ENCODE measurements at places on chromosomes 1 and 21. TPM values are rescaled to one million over a fixed set of nuclear protein-coding genes. Genes with fewer than 3 reads are reported as not detected.

- no peak for DNase-seq
These were observed 10.1 kb upstream of the SERTAD4 start for GRCh38 chr1:210222340-210223006.

GRCh38 chr1:184225283-184226099 is 161.3 kb upstream of the C1orf21 start:
- no peak for DNase-seq

DNA sequence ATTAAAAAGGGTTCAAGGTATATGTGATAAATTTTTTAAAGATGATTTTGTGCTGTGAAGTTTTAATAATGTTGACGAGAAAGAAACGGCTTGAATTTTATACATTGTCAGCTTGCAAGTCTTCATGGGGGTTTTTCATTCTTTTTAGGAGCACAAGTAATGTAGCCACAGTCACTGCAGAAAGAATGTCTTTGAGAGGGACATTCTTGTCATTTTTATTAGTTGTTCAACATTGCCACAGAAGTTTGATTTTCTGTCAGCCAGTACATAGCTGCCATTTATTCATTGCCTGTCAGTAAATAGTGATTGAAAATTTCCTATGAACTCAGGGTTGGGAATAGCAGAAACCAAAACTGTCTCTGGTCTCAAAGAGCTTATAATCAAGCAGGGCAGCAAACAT is 156.3 kb downstream of the DHRS3 start:
- no peak for DNase-seq

- no peak for DNase-seq
These were observed 14.1 kb downstream of the KRTCAP2 start for GRCh38 chr1:155158991-155159390.

- no peak for DNase-seq
These were observed 36.3 kb downstream of the TMEM51 start for GRCh38 chr1:15189692-15190370.

DNA sequence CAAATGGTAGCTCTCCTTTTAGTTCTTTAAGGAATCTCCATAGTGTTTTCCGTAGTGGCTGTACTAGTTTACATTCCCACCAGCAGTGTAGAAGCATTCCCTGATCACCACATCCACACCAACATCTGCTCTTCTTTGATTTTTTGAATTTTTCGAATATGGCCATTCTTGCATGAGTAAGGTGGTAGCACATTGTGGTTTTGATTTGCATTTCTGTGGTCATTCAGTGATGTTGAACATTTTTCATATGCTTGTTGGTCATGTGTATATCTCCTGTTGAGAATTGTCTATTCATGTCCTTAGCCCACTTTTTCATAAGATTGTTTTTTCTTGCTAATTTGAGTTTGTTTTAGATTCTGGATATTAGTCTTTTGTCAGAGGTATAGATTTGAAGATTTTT is 84.6 kb upstream of the B3GALT2 start:
- no peak for DNase-seq

- no peak for DNase-seq
These were observed 70.6 kb downstream of the GATAD2B start for GRCh38 chr1:153852170-153852569.

- DNase-seq = no peak
These were observed 179.2 kb upstream of the TMEM51 start for GRCh38 chr1:14974361-14974760.

- no peak for DNase-seq
These were observed 300.0 kb downstream of the RRAGC start for GRCh38 chr1:38559446-38560165.

GRCh38 chr1:186865253-186865652 is 36.5 kb downstream of the PLA2G4A start:
- no peak for DNase-seq

DNA sequence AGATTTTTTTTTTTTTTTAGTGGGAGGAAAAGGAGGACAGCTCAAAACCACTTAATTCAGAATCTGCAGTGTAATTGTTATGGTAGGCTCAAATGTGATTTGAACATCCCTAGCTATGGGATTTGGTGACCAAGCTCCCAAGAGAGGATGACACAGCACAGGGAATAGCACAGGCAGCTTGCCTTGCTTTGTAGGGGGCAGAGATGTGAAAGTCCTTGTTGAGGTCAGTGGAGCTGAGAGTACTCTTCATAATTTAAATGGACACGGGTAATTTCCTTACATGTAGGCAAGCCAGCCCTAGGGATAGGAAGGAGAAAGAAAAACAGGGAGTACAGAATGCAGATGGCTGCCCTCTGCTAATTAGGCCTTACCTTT is 3.2 kb upstream of the UCK2 start:
- no peak for DNase-seq

DNA sequence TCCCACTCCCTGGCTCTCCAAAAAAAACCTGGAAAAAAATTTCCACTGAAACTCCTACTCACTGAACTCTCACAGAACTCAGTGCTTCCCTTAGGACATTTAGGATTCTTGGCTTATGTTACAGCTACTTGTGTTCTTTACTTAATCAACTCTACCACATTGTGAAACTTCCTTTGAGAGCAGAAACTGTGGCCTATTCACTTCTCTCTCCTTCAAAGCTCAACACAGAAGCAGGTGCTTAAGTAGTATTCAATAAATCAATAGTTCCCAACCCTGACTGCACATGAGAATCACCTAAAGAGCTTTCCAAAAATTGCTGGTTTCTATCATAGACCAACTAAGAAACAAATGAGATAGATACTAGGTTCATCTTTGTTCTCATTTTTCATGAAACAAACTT is 67.9 kb upstream of the DMRTA2 start:
- no peak for DNase-seq

GRCh38 chr1:185343306-185343705 is 26.3 kb upstream of the IVNS1ABP start:
- DNase-seq = no peak

GRCh38 chr21:26499495-26499894 is 73.6 kb downstream of the CYYR1 start:
- no peak for DNase-seq

- no peak for DNase-seq
These were observed 601.7 kb downstream of the NPHP4 start for GRCh38 chr1:5390504-5390903.

- peak; percentile 91 for DNase-seq
These were observed 21.2 kb downstream of the SLC45A3 start for GRCh38 chr1:205658943-205659581.

DNA sequence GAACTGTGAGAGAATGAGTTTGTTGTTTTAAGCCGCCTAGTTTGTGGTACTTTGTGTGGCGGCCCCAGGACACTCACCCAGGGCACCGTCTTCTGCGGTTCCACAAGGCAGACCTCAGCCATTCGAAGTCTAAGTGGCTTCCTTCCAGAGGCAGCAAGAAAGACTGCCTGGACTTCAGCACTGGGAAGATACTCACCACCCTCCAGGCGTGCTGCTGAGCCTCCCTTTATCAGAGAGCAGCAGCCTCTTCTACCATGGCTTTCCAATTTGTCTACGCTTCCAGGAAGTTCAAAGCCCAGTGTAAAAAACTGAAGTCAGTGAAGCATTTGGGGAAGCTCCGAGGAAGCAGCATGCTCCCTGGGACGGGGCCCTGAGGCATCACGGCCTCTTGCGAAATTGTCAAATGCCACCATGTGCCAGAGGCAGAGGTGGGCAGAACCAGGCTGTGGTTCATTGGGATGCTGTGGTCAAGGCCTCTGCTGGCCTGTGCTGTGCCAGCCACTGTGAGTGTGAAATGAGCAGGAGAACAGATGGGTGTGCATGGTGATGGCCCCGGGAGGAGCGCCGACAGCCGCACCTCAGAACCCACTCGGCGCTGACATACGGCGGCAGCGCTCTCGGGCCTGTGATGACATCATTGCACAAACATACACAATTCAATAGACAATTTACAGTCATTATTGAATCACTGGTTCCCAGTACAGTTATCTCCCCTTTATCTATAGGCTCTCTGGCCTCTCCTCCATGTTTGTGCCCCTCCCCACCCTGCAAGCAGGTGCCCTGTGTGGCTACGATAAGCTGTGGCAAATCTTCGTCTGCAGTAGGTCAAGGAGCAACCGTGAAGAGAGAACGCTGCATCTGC is 110.4 kb downstream of the PDE9A start:
- no peak for DNase-seq

DNA sequence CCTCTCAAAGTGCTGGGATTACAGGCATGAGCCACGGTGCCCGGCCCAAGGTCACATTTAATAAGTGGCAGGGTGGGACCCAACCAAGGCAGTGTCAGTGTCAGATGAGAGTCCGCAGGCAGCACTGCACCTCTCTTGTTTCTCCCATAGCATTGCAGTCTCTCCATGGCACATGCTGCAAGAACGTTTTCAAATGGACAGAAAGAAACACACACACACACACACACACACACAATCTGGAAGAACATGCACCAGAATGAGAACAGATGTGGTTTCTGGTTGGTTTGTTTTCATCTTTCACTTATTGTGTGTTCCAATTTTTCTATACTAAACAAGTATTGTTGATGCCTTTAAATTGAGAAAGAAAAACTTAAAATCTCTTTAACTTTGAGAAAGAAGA is 126.5 kb downstream of the SYF2 start:
- DNase-seq = no peak

GRCh38 chr1:13763222-13763621 is 63.2 kb downstream of the PRDM2 start:
- DNase-seq = no peak

DNA sequence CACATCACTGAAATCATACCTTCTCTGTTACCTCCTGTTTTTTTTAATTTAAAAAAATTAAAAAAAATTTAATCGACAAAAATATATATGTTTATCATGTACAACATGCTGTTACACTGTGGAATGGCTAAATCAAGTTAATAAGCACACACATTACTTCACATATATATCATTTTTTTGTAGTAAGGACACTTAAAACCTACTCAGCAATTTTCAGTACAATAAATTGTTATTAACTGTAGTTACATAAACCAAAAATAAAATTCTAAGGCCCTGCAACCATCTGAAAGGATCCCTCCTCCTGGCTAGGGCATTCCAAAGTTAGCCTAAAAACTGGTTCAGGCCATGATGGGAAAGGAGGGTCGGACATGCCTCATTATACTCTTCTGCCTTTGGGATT is 23.6 kb upstream of the COQ8A start:
- no peak for DNase-seq

DNA sequence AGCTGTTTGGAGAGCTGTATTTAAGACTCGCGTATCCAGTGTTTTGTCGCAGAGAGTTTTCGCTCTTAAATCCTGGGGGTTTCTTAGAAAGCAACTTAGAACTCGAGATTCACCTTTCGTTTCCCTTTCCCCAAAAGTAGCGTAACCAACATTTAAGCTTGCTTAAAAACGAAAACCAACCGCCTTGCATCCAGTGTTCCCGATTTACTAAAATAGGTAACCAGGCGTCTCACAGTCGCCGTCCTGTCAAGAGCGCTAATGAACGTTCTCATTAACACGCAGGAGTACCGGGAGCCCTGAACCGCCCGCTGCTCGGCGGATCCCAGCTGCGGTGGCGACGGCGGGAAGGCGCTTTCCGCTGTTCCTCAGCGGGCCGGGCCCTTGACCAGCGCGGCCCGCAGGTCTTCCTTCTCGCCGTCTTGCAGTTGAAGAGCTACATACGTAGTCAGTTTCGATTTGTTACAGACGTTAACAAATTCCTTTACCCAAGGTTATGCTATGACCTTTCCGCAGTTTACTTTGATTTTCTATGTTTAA is 1.9 kb downstream of the OLIG1 start:
- peak; percentile 49 for DNase-seq

The CLIC6 gene
- 3.8 TPM for total RNA-seq

The NBPF10 gene
- 0.63 TPM for total RNA-seq

The ATP1A1 gene
- 259 TPM for total RNA-seq

The CNR2 gene
- total RNA-seq = not detected

The ADAMTS1 gene
- total RNA-seq = 16.9 TPM

The FASLG gene
- total RNA-seq = not detected

The COL11A1 gene
- total RNA-seq = 15.4 TPM

The CCDC17 gene
- 2.4 TPM for total RNA-seq

The PODN gene
- 0.23 TPM for total RNA-seq

The TRMT13 gene
- total RNA-seq = 12.7 TPM

The PADI3 gene
- 0.61 TPM for total RNA-seq

The PIGK gene
- 22.9 TPM for total RNA-seq

The ATP1A4 gene
- 0.55 TPM for total RNA-seq

The VAV3 gene
- total RNA-seq = 7.7 TPM

The LCE2C gene
- not detected for total RNA-seq

The C4BPA gene
- 0.39 TPM for total RNA-seq

The RUNX1 gene
- total RNA-seq = 2.2 TPM

All from WTC11 (cell line).